A375 (cell line): ENCODE measurements at places on chromosomes 11 and 22. TPM values are rescaled to one million over a fixed set of nuclear protein-coding genes. Genes with fewer than 3 reads are reported as not detected.

Gene HEPN1
- total RNA-seq, result not detected in 2 replicates

Gene CCDC73
- not detected in 2 replicates for total RNA-seq

Gene PAMR1
- not detected in 2 replicates for total RNA-seq

Gene KLHL35
- 3.3 and 3.4 TPM in 2 replicates for total RNA-seq

Gene TMPRSS4
- not detected in 2 replicates for total RNA-seq

Gene BIK
- 3.7 TPM in 2 replicates for total RNA-seq

Gene LMO2
- 0.93 and 1.1 TPM in 2 replicates for total RNA-seq

Gene C11orf42
- total RNA-seq, result not detected in 2 replicates

Gene PNPLA5
- not detected in 2 replicates for total RNA-seq

Gene DSCAML1
- not detected in 2 replicates for total RNA-seq

Gene RIMBP3B
- 0.53 TPM in 2 replicates for total RNA-seq

Gene RIMBP3C
- 0.03 TPM in 1 of 2 replicates, not detected in the other for total RNA-seq

Gene CDON
- total RNA-seq, result 14.0 and 14.8 TPM in 2 replicates
